ENCODE measurements at places on chromosomes 4 and X.

DNA sequence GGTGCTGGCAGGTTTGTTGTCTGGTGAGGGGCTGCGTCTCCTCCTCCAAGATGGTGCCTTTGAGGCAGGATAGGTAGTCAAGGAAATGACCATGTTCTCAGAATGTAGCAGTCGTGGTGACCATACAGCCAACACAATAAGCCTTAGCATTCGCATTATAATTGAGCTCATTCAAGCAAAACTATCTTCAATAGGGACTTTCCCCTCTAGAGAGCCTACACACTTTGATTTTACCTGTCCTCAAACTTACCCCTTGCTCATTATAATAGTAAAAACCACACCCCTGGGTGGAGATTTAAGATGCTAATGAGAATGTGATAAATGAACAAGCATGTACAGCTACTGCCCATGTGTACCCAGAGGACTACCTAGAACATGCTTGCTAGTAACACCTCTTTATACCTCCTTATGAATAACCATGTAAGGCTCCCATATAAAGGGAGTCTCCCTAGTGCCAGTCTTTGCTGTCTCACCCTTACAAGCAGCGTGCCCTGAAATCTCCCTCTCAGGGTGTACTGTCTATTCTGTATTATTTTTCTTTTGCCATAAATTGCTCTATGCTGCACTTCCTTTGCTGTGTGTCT lies 48.2 kb downstream of the FGFBP1 start:
- DNase-seq = no peak

DNA sequence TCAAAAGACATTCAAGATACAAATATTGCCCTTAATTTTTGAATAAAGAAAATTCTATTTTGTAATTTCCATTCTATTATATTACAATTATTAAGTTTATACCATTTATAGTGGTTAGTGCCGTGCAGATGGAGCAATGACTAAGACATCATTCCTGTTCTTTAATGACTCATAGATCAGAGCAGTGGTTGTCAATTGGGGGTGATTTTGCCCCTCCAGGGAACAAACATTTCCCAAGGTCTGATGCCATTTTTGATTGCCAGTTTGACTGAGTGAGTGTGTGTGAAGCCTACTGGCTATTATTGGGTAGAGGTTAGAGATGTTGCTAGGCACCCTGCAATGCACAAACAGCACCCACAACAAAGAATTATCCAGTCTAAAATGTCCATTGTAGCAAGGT lies 97.9 kb upstream of the DDIT4L start:
- peak; percentile 81 for DNase-seq

- no peak for DNase-seq
Observed at GRCh38 chr4:143362349-143363046, 25.8 kb downstream of the GAB1 start.

GRCh38 chrX:110012818-110013485 lies 10.0 kb downstream of the TMEM164 start:
- no peak for DNase-seq

DNA sequence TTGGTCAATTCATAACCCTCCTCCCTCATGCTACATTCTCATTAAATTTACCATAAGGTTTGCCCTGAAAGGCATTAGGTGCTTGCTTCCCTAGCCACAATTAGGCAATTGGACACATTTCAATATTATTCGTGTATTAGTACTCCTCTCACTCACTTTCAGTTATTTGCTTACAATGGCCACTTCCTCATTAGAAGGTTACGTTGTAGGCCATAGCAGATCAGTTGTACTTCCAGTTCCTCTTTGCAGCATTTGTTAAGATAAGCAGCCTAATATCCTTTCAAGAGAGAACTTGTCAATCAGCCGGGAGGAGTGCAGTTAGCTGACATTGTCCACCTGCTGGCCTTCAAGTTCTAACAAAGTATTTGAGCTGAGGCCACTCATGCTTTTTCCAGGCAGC lies 1017.2 kb downstream of the PCDH7 start:
- no peak for DNase-seq

- peak; percentile 45 for DNase-seq
Observed at GRCh38 chrX:133580625-133581024, 165.3 kb upstream of the GPC4 start.

DNA sequence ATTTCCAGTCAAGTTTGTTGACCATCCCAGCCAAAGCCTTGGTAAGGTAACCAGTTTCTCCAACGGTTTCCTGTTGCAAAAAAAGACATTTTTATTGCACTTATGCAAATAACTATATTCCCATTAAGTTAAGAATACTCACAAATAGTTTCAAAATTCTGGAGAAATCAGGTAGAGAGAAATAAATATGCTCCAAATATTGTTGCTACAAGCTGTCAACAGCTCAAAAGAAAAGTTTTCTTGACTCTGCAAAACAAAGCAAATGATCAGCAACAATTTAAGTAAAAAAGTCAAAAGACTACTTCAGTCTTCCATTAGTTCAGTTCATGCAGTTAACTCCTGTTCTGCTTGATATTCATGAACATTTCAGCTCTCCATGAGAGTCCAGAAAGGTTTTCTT lies 49.0 kb upstream of the UGT8 start:
- no peak for DNase-seq

GRCh38 chrX:11412715-11413623 lies 119.8 kb downstream of the AMELX start:
- DNase-seq = no peak

DNA sequence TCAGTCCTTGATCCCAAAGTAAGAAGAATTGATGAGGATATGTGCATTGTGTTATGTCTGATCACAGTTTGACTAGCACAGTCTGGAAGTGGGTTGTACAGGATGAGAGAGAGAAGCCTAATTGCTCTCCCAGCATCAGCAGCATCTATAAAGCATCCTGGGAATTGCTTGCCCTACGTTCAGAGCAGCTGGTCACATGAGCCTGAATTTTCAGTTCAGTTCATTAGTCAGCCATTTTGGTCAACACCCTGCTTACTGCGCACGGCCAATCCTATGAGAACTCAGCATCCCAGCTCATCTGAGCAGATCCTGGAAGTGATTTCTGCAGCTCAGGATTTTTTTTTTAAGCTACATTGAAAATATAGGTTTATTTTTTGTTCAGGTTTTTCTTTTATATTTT lies at the start of gene RUFY3:
Gene RUFY3 (plus strand): TSS at position 218 of the 400 bp plus-strand sequence. CDS start 610 bp downstream, outside the sequence.
- DNase-seq = no peak

GRCh38 chr4:122099896-122100295 lies 52.2 kb upstream of the BLTP1 start:
- DNase-seq = peak; percentile 53

GRCh38 chr4:87305562-87305961 lies 17.1 kb downstream of the HSD17B13 start:
- DNase-seq = no peak

DNA sequence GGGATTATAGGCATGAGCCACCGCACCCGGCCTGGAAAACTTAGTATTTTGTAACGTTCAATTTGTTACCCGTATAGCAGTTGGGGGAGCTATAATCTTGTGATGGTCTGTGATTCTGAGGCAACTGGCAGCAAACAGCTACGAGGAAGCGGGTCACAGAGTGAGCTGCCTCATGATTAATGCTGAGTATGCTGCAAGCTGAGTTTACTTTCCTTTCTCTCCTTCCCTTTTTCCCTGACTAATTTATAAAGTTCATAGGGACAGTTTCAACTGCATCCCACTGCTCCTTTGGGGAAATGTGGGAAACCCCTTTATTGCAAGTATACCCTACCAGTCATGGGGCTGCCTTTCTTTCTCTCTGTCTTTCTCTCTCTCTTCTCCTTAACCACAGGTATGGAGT lies 17.7 kb upstream of the ELOVL6 start:
- DNase-seq = peak; percentile 37

DNA sequence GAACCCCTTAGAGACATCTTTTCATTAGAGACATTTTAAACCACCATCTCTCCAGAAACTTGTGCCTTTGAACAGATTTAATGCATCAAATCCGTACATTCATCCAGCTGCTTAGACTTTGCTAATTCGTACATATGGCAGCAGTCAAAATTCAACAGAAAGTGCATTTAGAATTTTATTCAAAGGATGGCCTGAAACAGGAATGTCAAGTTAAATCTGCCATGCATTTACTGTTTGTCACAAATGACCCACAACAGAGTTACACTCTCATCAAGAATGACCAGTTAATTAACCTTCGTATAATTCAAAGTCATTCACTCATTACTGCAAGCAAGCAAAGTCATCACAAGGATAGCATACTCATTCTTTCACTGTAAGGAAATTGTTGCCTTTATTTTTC lies 284.3 kb downstream of the SLC7A11 start:
- no peak for DNase-seq

DNA sequence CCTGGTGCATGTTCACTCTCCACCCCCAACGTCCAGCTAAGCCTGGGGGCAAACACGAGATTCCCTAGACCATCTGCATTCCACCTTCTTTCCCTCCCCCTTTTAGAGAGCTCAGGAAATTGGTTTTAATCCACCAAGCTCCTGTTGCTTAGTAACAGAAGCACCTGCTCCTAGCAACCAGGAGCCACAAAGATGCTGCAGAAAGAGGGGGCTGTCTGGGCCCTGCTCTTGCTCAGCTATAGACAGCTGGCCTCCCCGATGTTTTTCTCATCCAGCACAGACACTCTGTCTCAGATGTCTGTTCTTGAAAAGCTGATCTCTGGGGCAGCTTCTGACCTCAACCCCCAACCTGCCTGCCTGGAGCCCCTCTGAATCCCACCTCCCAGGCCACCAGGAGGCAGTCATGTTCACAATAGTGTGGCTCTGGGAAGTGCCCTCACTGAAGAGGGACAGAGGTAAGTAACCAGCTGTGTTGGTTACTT lies 71.5 kb downstream of the SLC16A2 start:
- no peak for DNase-seq

- no peak for DNase-seq
Observed at GRCh38 chrX:74249963-74250362, 54.0 kb upstream of the ZCCHC13 start.

DNA sequence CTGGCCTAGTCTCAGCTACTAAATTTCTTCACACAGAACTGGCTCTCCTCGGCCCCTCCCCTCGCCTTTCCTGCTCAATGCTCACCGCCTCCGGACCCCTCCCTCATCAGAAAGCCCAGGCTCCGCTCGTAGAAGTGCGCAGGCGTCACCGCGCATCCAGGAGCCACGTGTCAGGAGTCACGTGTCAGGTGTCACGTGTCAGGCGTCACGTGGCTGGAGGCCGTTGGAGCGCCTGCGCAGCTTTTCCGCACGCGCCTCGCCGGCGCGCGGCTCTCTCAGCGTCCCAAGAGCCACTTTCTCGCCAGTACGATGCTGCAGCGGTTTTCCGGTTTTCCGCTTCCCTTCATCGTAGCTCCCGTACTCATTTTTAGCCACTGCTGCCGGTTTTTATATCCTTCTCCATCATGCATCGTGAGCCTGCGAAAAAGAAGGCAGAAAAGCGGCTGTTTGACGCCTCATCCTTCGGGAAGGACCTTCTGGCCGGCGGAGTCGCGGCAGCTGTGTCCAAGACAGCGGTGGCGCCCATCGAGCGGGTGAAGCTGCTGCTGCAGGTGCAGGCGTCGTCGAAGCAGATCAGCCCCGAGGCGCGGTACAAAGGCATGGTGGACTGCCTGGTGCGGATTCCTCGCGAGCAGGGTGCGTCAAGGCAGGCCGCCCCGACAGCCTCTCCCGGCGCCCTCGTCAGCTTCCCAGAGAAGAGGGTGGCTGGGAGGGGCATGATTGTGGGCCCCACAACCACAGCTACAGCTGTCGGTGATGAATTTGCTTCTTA lies at the start of gene SLC25A31:
Gene SLC25A31 (plus strand): TSS at position 259 of the 772 bp plus-strand sequence. CDS start 146 bp downstream, at position 405.
- no peak for DNase-seq

DNA sequence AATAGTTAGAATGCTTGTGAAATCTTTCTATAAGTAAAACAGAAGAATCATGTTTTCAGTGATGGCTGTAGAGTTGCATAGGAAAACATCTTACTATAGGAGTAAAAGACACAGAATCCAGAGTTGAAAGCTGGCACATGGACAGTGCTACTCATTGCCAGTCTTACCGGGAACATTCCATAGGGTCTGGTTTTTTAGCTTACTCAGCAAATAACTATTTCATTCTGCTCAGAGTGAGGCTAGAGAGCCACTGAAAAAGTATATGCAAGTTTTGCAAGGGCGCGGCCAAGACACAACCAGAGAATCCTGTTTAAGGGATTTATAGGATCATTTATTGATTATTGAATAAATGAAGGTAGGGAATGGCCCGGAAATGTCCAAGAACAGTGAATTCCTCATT lies 60.3 kb downstream of the MTHFD2L start:
- DNase-seq = peak; percentile 60

GRCh38 chrX:48937054-48937907 lies 18.5 kb upstream of the PIM2 start:
- DNase-seq = no peak

DNA sequence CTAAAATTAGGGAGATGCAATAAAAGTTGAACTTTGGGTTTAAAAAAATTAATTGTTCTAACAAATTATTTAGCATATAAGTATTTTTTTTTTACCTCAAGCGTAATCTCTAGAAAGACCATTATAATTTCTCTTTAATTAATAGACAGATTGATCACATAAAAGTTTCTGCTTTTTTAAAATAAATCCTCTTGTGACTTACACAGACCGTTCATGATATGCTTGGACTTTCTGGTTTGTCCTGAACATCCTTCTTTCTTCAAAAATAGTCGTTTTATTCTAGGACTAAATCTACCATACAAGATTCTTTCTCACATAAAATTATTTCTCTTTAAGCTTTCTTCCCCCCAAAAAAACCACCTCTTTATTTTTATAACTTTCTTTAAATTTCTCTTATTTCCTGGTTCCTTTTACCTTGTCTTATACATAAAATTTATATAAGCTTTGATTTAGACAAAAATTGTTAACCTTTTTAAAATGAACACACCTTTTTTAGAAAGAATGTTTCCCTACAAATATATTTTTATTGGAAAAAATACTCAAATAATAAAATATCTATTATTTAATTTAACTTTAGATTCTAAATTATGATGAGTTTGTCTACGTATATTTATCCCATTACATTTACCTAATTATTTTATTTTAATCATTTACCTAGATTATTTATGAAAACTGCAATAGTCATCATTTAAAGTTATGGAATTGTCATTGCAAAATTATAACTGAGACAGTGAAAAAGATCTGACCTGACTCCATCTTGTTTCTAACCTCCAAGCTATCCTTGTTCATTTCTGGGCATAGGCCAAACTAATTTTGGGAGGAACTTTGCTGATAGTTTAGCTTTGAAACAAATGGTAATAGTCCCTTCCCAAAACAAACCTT lies 37.6 kb downstream of the PGRMC2 start:
- DNase-seq = no peak

- DNase-seq = peak; percentile 35
Observed at GRCh38 chr4:66855956-66856355, 689.3 kb downstream of the CENPC start.

- no peak for DNase-seq
Observed at GRCh38 chrX:130895299-130895698, 7.7 kb downstream of the ENOX2 start.

- DNase-seq = no peak
Observed at GRCh38 chr4:174262624-174263444, 20.6 kb downstream of the FBXO8 start.

All from bronchial epithelial cell (primary cell).